ENCODE measurements at places on chromosomes 11 and 22.

- DNase-seq, result peak; percentile 79
These were observed 591 bp downstream of the CAPRIN1 start for GRCh38 chr11:34052036-34052607.

DNA sequence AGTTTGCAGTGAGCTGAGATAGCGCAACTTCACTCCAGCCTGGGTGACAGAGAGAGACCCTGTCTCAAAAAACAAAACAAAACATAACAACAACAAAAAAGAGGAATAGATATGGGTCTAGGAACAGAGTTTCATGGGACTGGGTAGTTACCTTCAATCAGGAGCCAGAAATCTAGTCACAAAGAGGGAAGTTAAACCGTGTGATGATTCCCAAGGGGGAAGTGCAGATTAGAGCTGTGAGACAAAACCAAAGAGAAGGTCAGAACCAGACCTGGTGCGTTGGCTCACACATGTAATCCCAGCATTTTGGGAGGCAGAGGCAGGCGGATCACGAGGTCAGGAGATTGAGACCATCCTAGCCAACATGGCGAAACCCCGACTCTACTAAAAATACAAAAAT is 42.1 kb upstream of the LARGE1 start:
- DNase-seq, result no peak

GRCh38 chr11:117814766-117815261 is 9.7 kb downstream of the FXYD2 start:
- no peak for DNase-seq

- DNase-seq, result peak; percentile 13
These were observed 14.2 kb downstream of the DTX4 start for GRCh38 chr11:59186130-59186594.

DNA sequence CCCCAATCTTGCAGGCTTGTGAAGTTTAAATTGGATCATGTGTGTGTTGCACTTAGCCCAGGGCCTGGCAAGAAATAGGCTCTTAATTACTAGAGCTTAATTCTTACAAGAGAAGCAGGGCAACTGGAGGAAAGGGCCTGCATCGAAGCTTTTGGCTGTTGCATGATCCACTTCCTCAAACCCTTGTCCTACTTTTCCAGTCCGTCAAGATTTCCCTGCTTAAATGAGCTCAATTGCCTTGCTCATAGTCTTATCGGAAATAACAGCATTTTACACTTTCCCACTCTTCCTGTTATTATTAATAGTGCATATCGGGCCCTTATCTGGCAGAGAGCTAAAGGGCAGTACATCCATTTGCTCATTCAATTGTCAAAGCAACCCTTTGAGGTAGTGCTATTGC is 18.1 kb downstream of the DTX4 start:
- DNase-seq, result no peak

- DNase-seq, result peak; percentile 40
These were observed 1.3 kb upstream of the HDAC10 start for GRCh38 chr22:50252082-50253045.

GRCh38 chr11:98289617-98290263 is 731.0 kb upstream of the CNTN5 start:
- no peak for DNase-seq

- no peak for DNase-seq
These were observed 9.6 kb upstream of the C1QTNF6 start for GRCh38 chr22:37197451-37198257.

DNA sequence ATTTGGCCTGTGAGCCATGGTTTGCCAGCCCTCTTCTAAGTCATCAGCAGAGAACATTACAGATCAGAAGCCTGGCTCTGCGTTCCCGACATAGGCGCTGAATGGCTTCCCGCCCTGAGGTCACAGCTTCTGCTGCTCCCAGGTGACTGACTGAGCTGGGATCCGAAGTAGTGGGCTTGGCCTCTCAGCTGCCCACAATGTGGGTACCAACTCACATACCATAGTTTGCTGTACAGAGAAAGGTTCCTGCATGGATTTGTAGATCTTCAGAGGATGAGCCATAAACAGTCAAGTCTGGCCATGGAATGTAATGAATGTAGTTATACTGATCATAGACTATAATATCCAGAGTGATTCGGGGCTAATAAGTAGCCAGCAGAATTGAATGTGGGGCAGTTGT is 42.6 kb downstream of the TEAD1 start:
- no peak for DNase-seq

DNA sequence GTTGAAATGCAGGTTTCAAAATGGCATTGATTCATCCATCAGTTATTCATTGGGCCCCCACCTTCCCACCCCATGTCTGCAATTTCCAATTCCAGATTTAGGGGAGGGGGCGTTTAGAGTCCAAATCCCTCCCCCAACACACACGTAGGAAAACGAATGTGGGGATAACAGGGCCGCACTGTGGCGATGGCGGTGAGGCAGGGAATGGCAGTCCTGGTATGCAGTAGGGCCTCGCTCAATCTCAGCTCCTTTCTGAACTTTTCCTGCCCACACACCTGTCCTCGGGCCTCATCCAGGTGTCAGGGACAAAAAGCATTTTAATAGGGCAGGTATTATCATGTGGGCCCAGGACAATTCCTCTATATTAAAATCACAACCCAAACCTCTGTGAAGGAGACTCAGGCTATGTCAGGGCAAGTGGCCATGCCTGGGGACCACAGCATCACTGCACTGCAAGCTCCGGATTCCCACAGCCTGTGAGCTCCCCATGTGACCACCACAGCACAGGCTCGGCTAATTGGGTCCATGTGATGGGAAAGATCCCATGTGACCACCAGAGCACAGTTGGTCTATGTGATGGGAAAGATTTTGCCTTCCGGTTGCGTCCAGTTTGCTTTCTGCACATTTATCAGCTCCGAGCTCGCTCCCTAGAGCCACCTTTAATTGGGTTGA is 44.5 kb downstream of the RTL6 start:
- no peak for DNase-seq

DNA sequence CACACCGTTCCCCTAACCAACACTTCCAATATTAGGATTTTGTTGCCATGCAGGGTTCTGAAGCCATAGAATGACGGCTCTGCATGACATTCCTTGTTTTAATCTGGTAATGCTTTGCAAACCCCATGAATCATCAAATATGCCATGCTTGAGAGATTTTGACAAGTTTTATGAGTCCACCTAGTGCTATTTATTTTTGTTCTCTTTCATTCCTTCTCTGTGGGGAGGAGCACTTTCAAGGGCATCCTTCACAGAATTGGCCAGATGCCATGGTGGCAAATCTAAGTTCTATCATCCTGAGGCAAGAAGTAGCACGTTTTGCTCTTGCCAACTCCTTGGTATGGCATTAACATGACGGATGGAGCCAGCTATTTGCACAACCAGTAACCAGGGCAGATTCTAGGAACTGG is 268.4 kb downstream of the FAM76B start:
- no peak for DNase-seq

DNA sequence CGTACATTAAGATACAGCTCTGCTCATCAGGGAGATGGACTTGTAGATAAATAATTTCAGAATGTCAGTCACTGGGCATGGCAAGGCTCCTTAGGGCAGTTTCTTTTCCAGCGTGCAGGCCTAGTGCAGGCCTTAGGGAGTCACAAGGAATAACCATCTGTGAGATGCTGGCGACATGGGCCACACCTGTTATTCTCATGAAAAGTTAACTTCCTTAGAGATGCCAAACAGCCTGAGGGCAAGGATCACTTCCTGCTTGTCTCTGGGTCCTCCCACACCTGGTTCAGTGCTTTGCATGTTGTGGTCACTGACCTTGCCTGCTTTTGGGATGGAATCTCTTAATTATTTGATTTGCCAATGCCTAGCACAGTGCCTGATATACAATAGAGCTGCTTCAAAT is 70.6 kb downstream of the ST3GAL4 start:
- DNase-seq, result no peak

- DNase-seq, result no peak
These were observed 62.9 kb upstream of the B3GAT1 start for GRCh38 chr11:134474942-134475341.

GRCh38 chr11:6129011-6129410 is 21.5 kb downstream of the OR56B4 start:
- DNase-seq, result no peak

DNA sequence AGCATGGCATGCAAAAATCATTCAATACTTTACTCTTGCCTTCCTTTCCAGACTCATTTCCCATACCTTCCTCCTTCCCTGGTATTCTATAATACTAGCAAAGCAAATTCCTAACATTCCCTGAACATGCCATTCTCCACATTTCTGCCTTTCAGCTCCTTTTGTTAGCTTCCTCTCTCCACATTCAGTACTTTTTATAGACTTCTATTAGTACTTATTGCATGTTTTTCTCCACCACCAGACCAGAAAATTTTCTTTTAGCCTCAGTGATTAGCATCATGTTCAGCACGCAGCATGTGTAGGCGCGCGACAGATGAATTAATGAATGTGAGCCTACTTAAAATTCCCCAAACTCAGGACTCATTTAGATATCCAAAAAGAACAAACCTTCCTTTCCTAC is 935.3 kb downstream of the DLG2 start:
- no peak for DNase-seq

GRCh38 chr11:68889948-68890446 is 13.6 kb downstream of the MRPL21 start:
- no peak for DNase-seq

DNA sequence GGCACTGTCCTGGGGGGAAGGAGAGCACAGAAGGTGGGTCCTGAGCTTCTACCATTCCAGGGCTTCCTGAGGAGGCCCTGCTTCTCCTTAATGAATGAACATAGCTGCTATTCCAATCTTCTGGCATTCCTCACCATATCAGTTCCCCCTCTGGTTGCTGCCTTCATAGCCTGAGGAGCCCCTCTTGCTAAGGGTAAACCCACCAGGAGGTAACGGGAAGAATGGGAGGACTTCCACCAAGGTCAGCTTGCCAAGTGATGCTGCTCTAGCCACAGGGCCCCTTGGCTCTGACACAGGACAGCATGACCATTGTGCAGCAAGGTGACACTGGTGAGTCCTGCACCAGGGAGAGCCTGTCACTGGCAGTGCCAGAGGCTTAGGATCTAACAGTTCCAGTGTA is 1022.5 kb downstream of the TBC1D22A start:
- no peak for DNase-seq

DNA sequence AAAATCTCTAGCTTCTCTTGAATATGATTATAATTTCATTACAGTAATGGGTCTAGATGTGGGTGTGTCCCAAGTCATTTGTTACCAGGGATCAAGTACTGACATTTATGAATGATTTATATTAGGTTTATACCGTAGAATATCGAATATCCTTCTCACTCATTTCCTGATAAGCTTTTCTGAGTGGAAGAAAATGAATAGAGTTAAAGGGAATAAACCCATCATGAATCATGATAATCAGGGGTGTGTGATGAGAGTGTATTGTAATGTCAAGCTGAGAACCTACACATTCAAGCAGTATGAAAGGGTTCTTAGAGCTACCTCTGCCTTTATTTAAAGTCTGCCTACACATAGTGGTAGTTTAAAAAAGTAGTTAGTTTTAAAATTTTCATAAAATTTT is 17.3 kb downstream of the MED17 start:
- no peak for DNase-seq

DNA sequence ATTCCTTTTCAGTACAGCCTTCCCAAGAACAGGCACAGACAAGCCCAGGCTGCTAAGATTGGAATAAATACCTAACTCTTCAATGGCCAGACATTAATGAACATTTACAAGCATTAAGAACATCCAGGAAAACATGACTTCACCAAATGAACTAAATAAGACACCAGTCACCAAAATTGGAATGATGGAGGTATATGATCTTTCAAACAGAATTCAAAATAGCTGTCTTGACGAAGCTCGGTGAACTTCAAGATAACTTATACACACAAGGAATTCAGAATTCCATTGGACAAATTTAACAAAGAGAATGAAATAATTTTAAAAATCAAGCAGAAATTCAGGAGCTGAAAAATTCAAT is 16.4 kb upstream of the DDX10 start:
- DNase-seq, result no peak

GRCh38 chr11:64762674-64763525 is 3.1 kb upstream of the PYGM start:
- DNase-seq, result no peak

DNA sequence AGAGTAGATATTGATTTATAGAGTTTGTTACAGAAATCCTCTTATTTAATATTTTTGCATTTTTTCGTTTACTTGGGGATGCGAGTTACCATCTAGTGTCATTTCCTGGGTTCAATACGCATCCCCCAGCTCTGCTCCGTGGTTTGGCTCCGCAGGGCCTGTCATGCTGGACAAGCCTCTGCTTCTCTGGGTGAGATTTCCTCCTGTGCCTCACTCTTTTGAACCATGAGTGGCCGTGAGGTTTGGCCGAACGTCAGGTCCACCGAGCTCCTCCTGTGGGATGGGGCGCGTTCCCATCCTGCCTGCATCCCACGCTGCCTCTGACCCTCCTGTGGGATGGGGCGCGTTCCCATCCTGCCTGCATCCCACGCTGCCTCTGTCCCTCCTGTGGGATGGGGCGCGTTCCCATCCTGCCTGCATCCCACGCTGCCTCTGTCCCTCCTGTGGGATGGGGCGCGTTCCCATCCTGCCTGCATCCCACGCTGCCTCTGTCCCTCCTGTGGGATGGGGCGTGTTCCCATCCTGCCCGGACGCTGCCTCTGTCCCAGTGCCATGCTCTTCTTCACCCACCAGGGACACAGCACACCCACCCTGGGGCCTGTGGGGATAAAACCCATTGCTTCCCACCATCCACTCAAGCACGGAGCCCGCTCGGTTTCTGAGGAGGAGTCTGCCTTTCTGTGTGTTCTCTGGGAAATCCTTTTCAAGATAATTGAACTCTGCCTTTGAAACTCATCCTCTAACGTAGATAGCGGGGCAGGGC is 506.8 kb downstream of the BRD1 start:
- DNase-seq, result no peak

DNA sequence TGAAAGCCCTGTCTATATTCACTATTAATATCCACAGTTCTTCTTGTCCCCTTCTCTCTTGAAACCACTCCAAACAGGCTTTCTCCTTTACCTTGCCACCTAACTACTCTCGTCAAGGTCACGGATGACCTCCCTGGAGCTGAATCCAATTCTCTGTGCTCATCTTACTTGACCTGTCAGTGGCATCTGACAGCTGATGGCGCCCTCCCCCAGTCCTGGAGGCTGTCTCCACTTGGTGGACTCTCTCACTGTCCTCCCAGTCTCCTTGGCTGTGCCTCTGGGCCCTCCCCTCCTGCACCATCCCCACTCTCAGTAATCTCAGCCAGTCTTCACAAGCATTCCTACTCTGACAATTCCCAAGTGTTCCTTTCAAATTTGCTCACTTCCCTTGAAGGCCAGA is 8.7 kb downstream of the TNKS1BP1 start:
- DNase-seq, result no peak

Data from NCI-H1930 (cell line).